ENCODE measurements at places on chromosomes 1 and 21.

DNA sequence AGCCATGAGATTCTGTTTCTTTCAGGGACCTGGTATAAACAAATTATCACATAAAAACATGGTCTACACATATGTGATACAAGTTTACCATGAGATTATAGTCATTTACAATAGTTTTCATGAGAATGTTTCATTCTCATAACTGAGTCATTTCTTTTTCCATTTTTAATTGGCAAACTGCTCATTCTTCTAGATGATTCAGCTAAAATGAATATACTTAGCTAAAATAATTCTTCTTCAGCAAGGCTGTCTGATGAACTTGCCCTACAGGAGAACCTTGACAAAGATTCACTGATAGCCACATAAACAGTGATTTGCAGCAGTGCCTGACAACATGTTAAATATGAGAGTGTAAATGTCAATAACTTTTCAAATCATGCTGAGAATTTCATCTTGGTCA lies 253.2 kb downstream of the FMN2 start:
- DNase-seq = no peak

- DNase-seq = no peak
Observed at GRCh38 chr1:180435566-180435965, 66.8 kb downstream of the ACBD6 start.

DNA sequence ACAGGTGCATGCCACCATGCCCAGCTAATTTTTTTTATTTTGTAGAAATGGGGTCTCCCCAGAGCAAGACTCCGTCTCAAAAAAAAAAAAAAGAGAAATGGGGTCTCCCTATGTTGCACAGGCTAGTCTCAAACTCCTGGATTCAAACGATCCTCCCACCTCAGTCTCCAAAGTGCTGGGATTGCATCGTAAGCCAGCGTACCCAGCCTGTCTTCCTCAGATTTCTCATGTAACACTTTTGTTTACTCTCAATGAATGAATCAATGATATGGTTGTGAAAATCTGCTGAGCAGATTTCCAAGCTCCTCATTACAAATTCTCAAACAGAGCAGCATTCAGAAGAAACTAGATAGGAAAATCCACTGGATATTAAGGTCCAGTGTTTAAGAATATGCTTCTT lies 6.6 kb downstream of the CMPK1 start:
- DNase-seq = no peak

DNA sequence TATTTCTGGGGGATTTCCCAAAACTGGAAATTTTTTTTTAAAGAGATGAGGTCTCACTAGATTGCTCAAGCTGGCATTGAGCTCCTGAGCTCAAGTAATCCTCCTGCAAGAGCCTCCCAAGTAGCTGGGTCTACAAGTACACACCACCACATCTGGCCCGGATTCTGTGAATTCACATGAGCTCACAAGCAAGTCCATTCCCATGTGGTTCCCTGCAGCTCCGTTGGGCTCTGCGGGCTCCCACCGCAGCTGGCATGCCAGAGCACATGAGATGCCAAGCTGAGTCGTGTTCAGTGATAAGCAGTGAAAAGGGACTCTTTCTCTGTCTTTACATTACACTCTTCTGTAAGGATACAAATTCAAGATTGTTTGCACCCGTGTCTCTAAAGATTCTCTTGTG lies 21.9 kb upstream of the TTF2 start:
- DNase-seq = no peak

DNA sequence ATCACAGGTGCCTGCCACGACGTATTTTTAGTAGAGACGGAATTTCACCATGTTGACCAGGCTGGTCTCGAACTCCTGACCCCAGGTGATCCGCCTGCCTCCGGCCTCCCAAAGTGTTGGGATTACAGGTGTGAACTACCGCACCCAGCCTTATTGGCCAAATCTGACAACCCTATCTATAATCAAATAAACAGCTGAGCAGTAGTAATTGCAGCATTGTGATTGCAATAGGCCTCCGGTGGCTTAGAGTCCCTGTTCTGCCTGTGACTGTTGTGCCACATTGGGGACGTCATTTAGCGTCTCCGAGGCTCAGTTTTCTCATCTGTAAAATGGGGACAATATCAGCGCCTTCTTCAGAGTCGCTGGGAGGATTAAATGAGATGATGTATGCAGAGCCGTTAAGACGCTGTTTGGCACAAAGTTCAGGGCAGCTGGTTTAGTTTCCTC lies 569 bp upstream of the CAPN2 start:
- no peak for DNase-seq

- no peak for DNase-seq
Observed at GRCh38 chr1:117630423-117630998, 24.7 kb downstream of the TENT5C start.

- no peak for DNase-seq
Observed at GRCh38 chr1:159856576-159856975, 5.9 kb downstream of the VSIG8 start.

- no peak for DNase-seq
Observed at GRCh38 chr21:28111151-28111619, 881.5 kb downstream of the LTN1 start.

- DNase-seq = no peak
Observed at GRCh38 chr1:192620071-192620635, 15.8 kb upstream of the RGS13 start.

DNA sequence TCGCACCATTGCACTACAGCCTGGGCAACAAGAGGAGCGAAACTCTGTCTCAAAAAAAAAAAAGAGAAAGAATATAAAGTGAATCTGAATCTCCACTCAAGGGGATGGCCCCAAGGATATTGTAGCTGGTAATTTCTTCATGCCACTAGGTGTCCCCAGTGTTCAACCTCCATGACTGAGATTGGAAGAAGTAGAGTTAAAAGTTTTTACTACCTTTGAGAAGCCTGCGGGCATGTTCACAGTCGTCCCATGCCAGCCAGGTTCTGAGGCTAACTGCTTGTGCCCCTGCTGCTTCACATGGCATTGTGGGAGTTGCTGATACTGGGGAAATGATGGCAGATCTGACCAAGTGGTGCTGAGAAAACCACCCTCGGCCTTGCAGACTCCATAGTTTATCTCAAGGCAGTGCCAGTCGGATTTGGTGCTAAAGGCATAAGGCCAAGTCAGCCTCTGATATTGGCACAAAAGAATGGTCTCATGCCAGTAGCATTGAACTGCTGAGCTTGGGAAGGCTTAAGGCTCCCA lies 10.8 kb upstream of the SHISA4 start:
- DNase-seq = peak; percentile 67

DNA sequence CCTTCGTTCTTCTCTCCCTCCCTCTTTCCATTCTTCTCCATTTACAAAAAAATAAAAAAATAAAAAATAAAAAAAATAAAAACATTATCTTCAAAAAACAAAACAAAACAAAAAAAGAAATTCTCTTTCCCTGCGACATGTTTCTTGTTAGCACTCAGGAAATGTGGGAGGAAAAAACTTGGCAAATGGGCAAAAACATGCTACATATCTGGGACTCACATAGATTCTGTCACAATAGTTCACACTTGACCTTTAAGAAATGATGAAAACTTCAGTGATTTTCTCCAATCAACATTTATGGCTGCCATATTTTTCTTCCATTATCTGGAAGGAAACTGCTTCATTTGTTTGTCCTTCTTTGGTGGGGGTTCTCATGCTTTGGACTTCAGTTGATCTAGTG lies 109.3 kb downstream of the PRKAB2 start:
- DNase-seq = no peak

GRCh38 chr21:15908187-15908586 lies 178.4 kb downstream of the USP25 start:
- no peak for DNase-seq

DNA sequence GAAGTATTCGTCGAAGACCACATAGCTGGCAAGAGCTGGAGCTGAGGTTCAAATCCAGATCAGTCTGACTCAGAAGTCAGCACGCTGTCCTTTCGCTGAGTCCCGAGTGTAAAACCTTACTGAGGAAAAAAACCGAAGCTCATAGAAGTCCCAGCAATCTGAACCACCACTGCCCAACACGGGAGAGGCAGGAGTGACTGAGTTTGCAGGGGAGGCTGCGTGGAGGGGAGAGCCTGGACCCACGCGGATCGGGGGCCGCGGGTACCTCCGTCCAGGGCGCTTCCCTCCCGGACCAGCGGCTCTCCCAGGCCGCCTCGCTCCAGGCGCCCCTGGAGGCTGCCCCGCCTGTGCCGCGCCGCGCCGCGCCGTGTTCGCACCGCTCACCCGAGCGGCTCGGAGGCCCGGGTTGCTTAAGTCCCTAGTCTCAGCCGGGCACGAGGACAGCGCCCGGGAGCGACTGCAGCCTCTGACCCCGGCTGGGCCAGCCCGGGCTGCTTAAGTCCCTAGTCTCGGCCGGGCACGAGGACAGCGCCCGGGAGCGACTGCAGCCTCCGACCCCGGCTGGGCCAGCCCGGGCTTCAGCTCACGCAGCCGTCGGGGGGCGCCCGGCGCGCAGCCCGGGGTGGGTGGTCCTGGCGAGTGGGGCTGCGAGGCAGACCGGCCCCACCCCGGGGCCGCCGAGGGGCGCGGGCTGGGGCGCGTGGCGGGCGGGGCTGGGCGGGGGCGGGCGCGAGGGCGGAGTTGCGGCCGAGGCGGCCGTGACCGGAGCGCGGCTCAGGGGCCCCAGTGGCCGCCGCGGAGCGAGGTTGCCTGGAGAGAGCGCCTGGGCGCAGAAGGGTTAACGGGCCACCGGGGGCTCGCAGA lies at the start of gene ADAMTSL4:
Gene ADAMTSL4, plus strand, starts transcription at position 777 of the 864 bp plus-strand sequence. CDS start 2,881 bp downstream, outside the sequence.
- peak; percentile 24 for DNase-seq

- DNase-seq = no peak
Observed at GRCh38 chr21:26836528-26836927, 8.7 kb downstream of the ADAMTS1 start.

DNA sequence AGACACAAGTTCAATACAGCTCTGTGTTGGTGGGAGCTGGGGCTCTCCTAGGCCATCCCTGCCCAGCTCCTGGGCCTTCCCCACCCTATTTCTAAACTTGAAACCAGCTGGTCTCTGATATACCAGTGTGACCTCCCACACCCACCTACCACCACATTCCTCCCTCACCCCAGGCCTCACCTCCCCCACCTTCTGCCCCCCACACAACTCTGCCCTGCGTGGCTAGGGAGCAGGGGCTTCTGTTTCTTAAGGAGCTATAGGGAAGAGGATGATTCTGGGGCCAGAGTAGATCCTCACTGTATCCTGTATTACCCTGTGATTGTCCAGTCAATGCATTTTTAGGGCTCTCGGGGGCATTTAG lies 16.5 kb downstream of the NES start:
- no peak for DNase-seq

DNA sequence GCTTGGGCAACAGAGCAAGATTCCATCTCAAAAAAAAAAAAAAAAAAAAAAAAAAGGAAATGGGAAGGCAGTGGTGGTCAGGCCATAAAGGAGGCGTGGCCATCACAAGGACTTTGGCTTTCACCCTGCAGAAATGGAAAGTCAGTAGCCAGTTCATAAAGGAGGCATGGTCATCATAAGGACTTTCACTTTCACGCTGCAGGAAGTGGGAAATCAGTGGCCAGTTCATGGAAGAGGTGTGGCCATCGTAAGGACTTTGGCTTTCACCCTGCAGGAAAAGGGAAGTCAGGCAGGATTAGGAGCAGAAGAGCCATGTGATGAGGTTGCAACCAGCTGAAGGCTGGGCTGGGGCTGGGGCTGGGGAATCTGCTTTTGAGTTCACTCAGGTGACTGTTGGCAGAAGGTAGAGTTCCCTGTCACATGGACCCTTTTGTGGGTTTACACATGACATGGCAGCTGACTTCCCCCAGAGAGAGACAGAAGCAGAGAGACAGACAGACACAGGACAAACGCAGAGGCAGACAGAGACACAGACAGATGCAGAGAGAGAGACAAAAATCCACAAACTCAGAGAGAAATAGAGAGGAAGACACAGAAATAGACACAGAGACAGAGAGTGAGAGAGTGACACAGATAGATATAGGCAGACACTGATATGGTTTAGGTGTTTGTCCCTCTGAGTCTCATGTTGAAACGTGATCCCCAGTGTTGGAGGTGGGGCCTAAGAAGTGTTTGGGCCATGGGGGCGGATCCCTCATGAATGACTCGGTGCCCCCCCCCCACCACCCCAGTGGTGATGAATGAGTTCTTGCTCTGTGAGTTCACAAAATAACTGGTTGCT lies 263.9 kb upstream of the KAZN start:
- no peak for DNase-seq

DNA sequence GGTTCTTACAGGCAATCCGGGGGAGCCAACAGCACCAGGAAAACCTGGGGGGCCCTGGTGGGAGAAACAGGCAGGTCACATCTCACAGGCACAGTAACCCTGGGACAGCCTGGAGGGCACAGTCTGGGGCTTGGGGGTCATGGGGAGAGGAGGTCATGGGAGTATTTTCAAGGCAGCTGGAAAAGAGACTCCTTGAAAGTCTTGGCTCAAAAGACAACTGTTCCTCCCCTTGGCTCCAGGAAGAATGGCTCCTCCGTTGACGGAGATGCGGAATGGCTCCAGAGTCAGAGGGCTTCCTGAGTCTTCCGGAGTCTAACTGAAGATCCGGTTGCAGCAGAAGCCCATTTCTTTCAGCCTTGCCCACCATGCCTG lies 25.9 kb upstream of the PEF1 start:
- DNase-seq = no peak

DNA sequence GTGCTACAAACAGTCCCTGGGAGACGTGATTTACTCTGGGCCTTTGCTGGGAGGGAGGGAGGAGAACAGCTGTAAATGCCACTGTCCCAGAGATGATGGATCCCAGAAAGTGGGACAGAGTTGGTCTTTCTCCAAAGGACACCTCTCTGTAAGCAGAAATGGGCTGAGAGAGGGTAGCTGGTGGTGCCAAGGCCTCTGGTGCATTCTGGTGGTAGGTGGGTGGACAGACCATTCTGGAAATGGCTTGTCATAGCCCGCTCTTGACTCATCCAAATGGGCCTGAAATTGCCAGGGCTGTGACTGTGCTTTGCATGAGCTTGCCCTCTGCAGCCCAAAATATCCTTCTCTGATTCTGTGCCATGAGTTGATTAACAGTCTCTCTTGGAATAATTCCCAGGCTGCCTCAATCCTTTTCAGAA lies 36.1 kb downstream of the CCDC185 start:
- no peak for DNase-seq

DNA sequence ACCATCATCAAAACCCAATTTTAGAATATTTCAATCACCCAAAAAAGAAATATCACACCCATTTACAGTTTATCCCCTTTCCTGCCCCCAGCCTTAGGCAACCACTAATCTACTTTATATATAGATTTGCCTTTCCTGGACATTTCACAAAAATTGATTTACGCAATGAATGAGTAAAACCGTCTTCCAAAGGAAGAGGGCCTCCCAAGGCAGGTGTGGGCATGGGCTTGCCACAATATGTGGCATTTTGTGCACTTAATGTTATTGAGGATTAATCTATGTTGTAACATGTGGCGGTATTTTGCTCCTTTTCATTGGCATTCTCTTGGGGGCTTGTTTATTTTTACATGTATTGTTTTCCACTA lies 11.8 kb upstream of the BMP8B start:
- DNase-seq = no peak

DNA sequence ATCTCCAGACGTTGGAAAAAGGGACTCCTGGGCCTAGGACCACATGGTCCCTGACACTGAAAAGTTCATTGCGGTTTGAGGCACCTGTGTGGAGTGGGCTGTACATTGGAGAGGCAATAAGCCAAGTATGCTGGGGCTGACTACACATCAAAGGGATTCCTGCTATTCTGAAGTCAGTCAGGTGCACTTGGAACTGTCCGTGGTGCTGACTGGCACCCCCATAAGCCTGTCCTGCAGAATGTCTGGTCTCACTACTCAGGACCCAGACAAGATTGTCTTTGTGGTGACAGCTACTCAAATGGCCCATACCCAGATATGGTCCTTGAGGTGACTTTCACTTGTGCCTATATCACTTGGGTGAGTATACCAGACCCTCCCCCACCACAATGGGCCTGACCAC lies 150.6 kb downstream of the RWDD3 start:
- no peak for DNase-seq
